Immature natural killer cell (primary cell): ENCODE measurements at places on chromosomes 6 and 20. TPM values are rescaled to one million over a fixed set of nuclear protein-coding genes. Genes with fewer than 3 reads are reported as not detected.

DNA sequence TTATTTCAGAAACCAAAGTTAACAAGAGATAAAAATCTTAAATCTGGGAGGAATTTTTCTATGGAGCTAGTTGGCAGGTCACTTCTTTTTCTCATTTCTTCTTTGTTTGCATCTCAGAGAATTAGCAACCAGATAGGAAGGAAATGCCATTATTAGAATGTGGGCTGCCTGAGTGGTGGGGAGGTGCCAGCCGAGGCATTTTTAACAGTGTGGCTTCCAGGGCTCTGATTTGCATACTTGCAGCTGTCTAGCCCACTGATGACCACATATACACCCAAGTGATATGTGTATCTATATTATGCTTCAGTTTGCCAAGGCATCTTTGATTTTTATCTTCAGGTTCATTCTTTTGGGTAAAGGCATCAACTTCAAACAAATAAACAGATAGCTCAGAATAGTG lies 206.7 kb downstream of the CLIC5 start:
- no peaks in the 10 kb centered on the region for H3K4me1 ChIP-seq
- no peak overlapping the region for H3K4me3 ChIP-seq
- H3K27me3 ChIP-seq, result peaks cover 5% of the 10 kb centered on the region
- DNase-seq, result no peak
- no peaks in the 10 kb centered on the region for H3K36me3 ChIP-seq

- no peaks in the 10 kb centered on the region for H3K27me3 ChIP-seq
- DNase-seq, result no peak
- H3K4me1 ChIP-seq, result peaks cover 46% of the 10 kb centered on the region
- no peak overlapping the region for H3K27ac ChIP-seq
- H3K4me3 ChIP-seq, result no peak overlapping the region
These were observed 129.1 kb downstream of the JARID2 start for GRCh38 chr6:15375018-15375417.

GRCh38 chr20:49419785-49420184 lies 62.7 kb downstream of the KCNB1 start:
- no peaks in the 10 kb centered on the region for H3K4me1 ChIP-seq
- DNase-seq, result no peak
- no peak overlapping the region for H3K27ac ChIP-seq
- no peaks in the 10 kb centered on the region for H3K36me3 ChIP-seq

GRCh38 chr6:82902290-82902689 lies 163.4 kb downstream of the UBE3D start:
- no peak for DNase-seq
- no peaks in the 10 kb centered on the region for H3K36me3 ChIP-seq
- no peaks in the 10 kb centered on the region for H3K4me1 ChIP-seq
- no peaks in the 10 kb centered on the region for H3K27me3 ChIP-seq
- no peak overlapping the region for H3K27ac ChIP-seq

Gene CCN6
- not detected for polyA plus RNA-seq

- no peak overlapping the region for H3K27ac ChIP-seq
- DNase-seq, result no peak
- H3K27me3 ChIP-seq, result peaks cover 12% of the 10 kb centered on the region
- H3K4me3 ChIP-seq, result no peak overlapping the region
- H3K36me3 ChIP-seq, result no peaks in the 10 kb centered on the region
These were observed 46.9 kb upstream of the NAA20 start for GRCh38 chr20:19970256-19970765.

Gene DEFB132
- polyA plus RNA-seq, result not detected
